A549 treated with GW870086 at 1 μM for 4 hours (cell line): ENCODE measurements at places on chromosomes 1 and 21. TPM values are rescaled to one million over a fixed set of nuclear protein-coding genes. Genes with fewer than 3 reads are reported as not detected.

The CFAP141 gene
- not detected in 5 replicates for total RNA-seq

The S100A7A gene
- total RNA-seq, result not detected in 5 replicates

The KIRREL1 gene
- 18.6 to 31.5 TPM (median 26.4 TPM) in 5 replicates for total RNA-seq

The PAX7 gene
- total RNA-seq, result 0.56 to 0.84 TPM (median 0.70 TPM) in 5 replicates

The C1orf216 gene
- total RNA-seq, result 12.3 to 15.0 TPM (median 14.3 TPM) in 5 replicates

The AADACL4 gene
- not detected in 5 replicates for total RNA-seq

The EXOSC10 gene
- total RNA-seq, result 36.4 to 39.3 TPM (median 38.1 TPM) in 5 replicates

The FBLIM1 gene
- 20.9 to 32.7 TPM (median 29.1 TPM) in 5 replicates for total RNA-seq

The LCK gene
- total RNA-seq, result 0.06 TPM in 1 of 5 replicates, not detected in the others

The ADGRL4 gene
- not detected in 5 replicates for total RNA-seq

The KIF17 gene
- 1.4 to 2.4 TPM (median 1.6 TPM) in 5 replicates for total RNA-seq

The OR10J1 gene
- total RNA-seq, result not detected in 5 replicates

The HENMT1 gene
- total RNA-seq, result 4.1 to 4.8 TPM (median 4.3 TPM) in 5 replicates

The TMEM82 gene
- not detected in 5 replicates for total RNA-seq

The PRAMEF11 gene
- not detected in 5 replicates for total RNA-seq

The ITGB2 gene
- 0.50 to 1.0 TPM (median 0.66 TPM) in 5 replicates for total RNA-seq

The HMGCS2 gene
- total RNA-seq, result not detected in 5 replicates

The GPR3 gene
- total RNA-seq, result 0.85 to 2.1 TPM (median 1.9 TPM) in 5 replicates

The KLHDC7A gene
- 1.1 to 1.9 TPM (median 1.3 TPM) in 5 replicates for total RNA-seq

The KANK4 gene
- 0.26 to 0.74 TPM (median 0.64 TPM) in 5 replicates for total RNA-seq

The CDA gene
- 32.0 to 43.5 TPM (median 33.4 TPM) in 5 replicates for total RNA-seq
